Stimulated activated CD8-positive, alpha-beta memory T cell treated with anti-CD3 and anti-CD28 coated beads, Interleukin-12 subunit alpha, Interleukin-12 subunit beta, amount 100 ng/mL, for 4 hours (primary cell): ENCODE measurements at places on chromosomes 5 and 9.

- no peak for DNase-seq
Observed at GRCh38 chr5:156534906-156535485, 208.0 kb downstream of the SGCD start.

- no peak for DNase-seq
Observed at GRCh38 chr5:131644822-131645221, 9.8 kb upstream of the RAPGEF6 start.

GRCh38 chr5:4058899-4059298 lies 463.3 kb downstream of the IRX1 start:
- DNase-seq = no peak

GRCh38 chr9:72207278-72207677 lies 58.0 kb downstream of the GDA start:
- no peak for DNase-seq

GRCh38 chr9:120191141-120191540 lies 388.8 kb downstream of the CDK5RAP2 start:
- no peak for DNase-seq

- no peak for DNase-seq
Observed at GRCh38 chr5:104540448-104540847, 977.9 kb upstream of the NUDT12 start.

DNA sequence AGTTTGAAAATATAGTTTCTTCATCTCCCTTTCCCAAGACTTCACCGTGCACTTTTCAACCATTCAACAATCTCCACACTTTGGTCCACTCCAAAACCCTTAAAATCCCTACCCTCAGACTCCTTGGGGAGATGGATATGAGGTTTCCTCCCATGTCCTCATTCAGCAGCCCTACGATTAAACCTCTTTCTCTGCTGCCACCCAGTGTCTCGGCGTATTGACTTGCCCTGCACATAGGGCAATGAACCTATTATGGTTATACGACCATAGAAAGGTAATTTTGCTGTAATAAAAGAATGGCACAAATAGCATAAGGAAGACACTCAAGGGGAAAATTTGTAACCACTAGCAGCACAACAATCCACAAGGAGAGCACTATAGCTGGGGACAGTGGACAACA lies 803.5 kb downstream of the TLE1 start:
- DNase-seq = no peak

GRCh38 chr5:31983851-31984250 lies 190.3 kb downstream of the GOLPH3 start:
- no peak for DNase-seq

DNA sequence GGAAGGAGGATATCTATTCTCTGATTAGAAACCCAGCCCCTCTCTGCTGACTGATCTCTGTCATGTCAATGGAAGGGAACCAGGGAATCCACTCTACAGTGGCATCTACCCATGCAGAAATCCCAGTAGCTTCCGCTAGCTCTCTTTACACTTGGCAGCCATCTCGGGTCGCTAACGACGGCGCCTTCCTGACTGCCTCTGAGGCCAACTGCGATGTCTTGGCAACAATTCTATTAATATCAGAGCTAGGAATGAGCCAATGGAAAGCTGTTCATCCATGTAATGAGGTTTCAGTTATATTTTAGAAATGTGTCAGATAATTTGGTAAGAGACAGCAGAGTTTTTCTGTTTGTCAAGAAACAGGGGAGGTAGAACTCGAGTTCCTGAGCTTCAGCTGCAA lies 67.6 kb upstream of the ATP10B start:
- no peak for DNase-seq

- DNase-seq = no peak
Observed at GRCh38 chr5:168059131-168059530, 232.3 kb upstream of the WWC1 start.

DNA sequence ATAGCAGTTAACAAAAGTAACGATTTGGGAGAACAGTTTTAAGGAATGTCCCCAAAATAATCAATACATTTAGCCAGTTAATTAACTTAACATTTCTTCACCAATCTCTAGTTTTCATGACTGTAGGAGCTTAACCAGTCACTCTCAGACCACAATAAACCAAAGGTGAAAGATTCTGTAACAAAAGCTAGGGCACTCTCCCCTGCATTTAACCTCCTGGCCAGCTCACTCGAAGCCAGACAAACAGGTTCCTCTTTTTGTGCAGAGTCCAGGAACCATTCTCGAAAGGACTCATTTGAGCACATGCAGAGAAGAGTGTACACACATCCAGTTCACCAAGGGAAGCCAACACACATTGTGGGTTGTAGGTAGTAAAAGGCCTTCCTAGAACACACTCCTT lies 6.5 kb downstream of the IL7R start:
- no peak for DNase-seq

DNA sequence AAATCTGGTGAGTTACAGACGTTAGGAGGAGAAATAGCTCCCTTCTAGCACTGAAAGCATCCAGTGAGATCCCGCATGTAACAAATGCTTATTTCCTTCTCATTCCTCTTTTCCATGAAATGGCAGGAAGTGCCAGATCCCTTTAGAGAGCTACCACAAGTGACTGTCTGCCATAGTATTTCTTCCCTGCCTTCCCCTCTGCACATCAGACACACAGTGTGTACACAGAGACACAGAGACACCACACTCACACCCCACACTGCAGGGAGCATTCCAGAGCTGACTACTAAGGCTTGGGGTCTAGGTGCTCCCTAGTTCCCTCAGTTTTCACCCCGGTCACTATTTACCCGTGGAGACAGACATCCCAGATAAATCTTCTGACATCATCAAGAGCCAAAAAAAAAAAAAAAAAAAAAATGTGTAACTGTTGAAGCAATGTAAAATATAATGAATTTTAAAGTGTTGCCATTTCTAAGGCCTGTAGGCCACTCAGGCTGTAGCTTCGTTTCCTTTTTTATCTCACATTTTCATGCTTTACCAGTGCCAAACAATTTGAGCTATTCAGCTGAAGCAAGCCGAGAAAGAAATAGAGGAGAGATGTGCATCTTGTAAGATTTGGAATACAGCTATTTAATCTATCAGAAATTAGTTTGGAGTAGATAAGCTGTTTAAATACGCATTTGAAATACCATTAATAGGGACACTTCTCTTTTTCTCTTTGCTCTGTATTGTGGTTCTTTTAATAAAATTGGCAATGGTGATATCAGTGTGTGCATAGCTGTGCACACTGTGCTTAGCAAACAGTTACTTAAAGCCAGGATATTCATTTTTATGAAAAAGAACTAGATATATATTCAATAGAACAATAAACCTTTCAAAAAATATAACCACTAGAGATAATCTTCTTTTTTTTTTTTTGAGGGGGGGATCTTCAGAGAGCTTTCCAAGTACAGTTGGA lies 405.5 kb downstream of the PDE4D start:
- no peak for DNase-seq

- DNase-seq = no peak
Observed at GRCh38 chr9:121921444-121921843, 171.7 kb downstream of the TTLL11 start.
